ENCODE measurements at places on chromosomes 12 and 14. TPM values are rescaled to one million over a fixed set of nuclear protein-coding genes. Genes with fewer than 3 reads are reported as not detected.

The ADAM20 gene
- total RNA-seq = 0.31 TPM

DNA sequence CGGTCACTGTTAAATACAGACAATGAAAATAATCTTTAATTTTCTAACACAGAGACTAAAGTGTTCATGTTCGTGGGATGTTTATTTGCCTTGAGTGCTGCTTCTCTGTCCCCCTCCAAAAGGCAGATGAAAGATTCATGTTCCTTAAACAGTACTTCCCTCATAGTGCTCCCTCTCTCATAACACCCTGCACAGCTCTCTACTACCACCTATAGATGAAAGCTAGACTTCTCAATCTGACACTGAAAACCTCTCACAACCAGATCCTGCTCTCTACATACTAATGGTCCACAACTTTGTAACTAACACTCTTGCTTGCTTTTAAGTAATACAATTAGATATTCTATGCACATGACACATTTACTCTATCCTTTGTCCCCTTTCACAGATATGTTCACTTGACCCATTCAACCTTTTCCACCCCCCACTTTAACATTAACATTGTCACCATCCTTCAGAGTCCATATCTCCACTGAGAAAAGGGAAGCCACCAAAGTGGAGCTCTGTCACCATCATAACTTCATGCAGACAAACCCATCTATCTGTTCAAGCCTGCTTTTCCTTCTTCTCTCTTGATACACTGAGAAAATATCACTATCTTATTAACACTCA is 266.4 kb upstream of the USP15 start:
- peak; percentile 13 for DNase-seq
- H3K27ac ChIP-seq = no peak overlapping the region
- H3K4me1 ChIP-seq = no peaks in the 10 kb centered on the region

The COX8C gene
- not detected for total RNA-seq

DNA sequence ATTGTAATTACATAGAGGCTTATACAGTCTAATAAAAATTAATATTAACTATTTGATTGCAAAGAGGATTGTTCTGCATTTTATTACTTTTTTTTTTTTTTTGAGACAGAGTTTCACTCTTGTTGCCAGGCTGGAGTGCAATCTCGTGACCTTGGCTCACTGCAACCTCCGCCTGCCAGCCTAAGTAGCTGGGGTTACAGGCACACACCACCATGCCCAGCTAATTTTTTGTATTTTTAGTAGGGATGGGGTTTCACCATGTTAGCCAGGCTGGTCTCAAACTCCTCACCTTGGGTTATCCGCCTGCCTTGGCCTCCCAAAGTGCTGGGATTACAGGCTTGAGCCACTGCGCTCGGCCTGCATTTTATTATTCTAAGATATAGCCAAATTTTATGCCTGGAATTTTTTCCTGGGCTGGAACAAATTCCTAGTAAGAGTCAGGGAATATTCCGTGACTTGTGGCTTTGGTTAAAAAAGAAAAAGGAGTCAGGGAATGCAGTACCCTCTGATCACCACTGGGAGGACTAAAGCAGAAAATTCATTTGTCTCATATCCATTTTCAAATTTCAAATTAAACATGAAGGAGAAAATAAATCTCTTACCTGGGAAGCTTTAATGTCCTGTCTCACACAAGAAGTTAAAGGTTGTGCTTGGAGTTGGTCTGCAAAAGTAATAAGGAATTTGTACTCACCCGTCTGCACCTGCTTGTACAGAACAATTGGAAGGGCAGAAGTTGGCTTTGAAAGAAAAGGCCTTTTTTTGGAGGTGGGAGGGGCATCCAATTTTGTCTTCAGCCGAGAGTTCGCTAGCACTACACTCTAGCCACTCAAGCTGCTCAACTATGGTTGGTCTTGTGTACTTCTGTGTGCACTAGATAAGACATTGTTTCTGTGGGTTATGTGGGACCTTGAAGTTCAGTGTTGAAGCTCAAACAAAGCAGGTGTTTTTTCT is 8.7 kb downstream of the MARK3 start:
- no peak overlapping the region for H3K4me3 ChIP-seq
- no peaks in the 10 kb centered on the region for H3K27me3 ChIP-seq

DNA sequence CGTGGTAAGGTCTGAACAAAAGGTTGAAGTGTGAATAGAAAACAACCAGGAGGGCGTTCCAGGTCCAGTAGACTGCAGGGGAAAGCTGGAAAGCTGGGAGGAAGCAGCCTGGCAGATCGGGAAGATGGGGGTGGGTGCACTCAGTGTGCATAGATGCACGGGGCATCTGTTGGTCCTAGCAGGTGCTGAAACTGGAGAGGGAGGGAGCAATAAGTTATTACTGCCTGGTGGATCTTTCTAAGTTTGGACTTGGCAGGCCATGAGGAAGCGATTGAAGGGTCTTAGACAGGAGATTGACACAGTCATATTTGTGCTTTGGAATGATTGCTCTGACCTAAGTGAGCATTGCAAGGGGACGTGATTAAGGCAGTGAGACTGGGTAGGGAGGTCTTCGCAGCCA is 194.4 kb downstream of the EFCAB11 start:
- no peak overlapping the region for H3K27ac ChIP-seq
- no peak for DNase-seq
- no peak overlapping the region for H3K4me3 ChIP-seq
- no peaks in the 10 kb centered on the region for H3K4me1 ChIP-seq
- H3K36me3 ChIP-seq = no peaks in the 10 kb centered on the region

- no peaks in the 10 kb centered on the region for H3K27me3 ChIP-seq
- peak within 1 kb of the TSS; percentile 96 for H3K27ac ChIP-seq
- H3K36me3 ChIP-seq = peaks cover 6% of the 10 kb centered on the region
- peaks cover 32% of the 10 kb centered on the region for H3K4me1 ChIP-seq
- peak; percentile 93 for DNase-seq
- H3K4me3 ChIP-seq = peak within 1 kb of the TSS; percentile 61
These were observed at the start of gene GPRC5A for GRCh38 chr12:12891080-12891880. GPRC5A (plus strand) TSS chr12:12891562; CDS start chr12:12908250, 16,688 bp downstream.

The IQSEC3 gene
- not detected for total RNA-seq

- no peaks in the 10 kb centered on the region for H3K36me3 ChIP-seq
- no peak overlapping the region for H3K4me3 ChIP-seq
- H3K27ac ChIP-seq = no peak overlapping the region
- no peaks in the 10 kb centered on the region for H3K27me3 ChIP-seq
- H3K4me1 ChIP-seq = no peaks in the 10 kb centered on the region
These were observed 66.7 kb downstream of the SMOC1 start for GRCh38 chr14:69945912-69946311.

GRCh38 chr14:38662781-38663180 is 406.9 kb upstream of the CLEC14A start:
- H3K4me1 ChIP-seq = no peaks in the 10 kb centered on the region
- H3K4me3 ChIP-seq = no peak overlapping the region
- no peak overlapping the region for H3K27ac ChIP-seq
- no peaks in the 10 kb centered on the region for H3K27me3 ChIP-seq

GRCh38 chr12:128755566-128755965 is 68.2 kb downstream of the SLC15A4 start:
- no peak for DNase-seq
- H3K4me3 ChIP-seq = no peak overlapping the region
- H3K27me3 ChIP-seq = no peaks in the 10 kb centered on the region
- no peaks in the 10 kb centered on the region for H3K4me1 ChIP-seq
- no peak overlapping the region for H3K27ac ChIP-seq

- H3K4me3 ChIP-seq = peak overlapping the region; percentile 70
- peak overlapping the region; percentile 81 for H3K27ac ChIP-seq
- H3K4me1 ChIP-seq = peaks cover 3% of the 10 kb centered on the region
- no peaks in the 10 kb centered on the region for H3K36me3 ChIP-seq
These were observed 1.1 kb downstream of the GPHN start for GRCh38 chr14:66508846-66509621.

The ZFHX2 gene
- 2.4 TPM for total RNA-seq

- peaks cover 11% of the 10 kb centered on the region for H3K36me3 ChIP-seq
- no peak overlapping the region for H3K4me3 ChIP-seq
- no peak overlapping the region for H3K27ac ChIP-seq
- DNase-seq = peak; percentile 39
- H3K27me3 ChIP-seq = no peaks in the 10 kb centered on the region
These were observed 6.9 kb downstream of the PABPN1 start for GRCh38 chr14:23327947-23328744.

GRCh38 chr12:6965026-6965661 is 5.3 kb downstream of the PHB2 start:
- peak overlapping the region; percentile 63 for H3K27ac ChIP-seq
- H3K4me1 ChIP-seq = peaks cover 26% of the 10 kb centered on the region
- H3K4me3 ChIP-seq = no peak overlapping the region
- no peaks in the 10 kb centered on the region for H3K27me3 ChIP-seq
- H3K36me3 ChIP-seq = peaks cover 15% of the 10 kb centered on the region

DNA sequence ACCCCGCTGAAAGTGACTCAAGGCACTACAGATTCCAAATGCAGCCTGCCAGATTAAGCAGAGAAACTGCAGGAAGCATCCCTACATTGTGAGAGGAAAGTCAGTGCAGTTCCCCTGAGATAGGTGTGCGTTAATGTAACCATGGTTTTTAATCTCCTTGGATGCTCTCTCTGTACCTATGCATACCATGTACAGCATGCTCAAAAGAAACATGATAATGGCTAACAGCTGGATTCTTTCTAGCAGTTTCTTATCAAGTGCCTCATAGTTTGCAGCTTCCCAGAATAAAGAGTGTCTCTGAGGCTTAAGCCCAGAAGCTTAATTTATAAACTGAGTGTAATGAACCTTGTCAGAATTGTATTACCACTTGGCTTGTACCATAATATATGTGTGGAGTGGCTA is 17.1 kb upstream of the MDM1 start:
- H3K4me1 ChIP-seq = no peaks in the 10 kb centered on the region
- H3K27ac ChIP-seq = peak overlapping the region; percentile 5
- no peaks in the 10 kb centered on the region for H3K36me3 ChIP-seq
- no peak overlapping the region for H3K4me3 ChIP-seq
- no peaks in the 10 kb centered on the region for H3K27me3 ChIP-seq
- no peak for DNase-seq

DNA sequence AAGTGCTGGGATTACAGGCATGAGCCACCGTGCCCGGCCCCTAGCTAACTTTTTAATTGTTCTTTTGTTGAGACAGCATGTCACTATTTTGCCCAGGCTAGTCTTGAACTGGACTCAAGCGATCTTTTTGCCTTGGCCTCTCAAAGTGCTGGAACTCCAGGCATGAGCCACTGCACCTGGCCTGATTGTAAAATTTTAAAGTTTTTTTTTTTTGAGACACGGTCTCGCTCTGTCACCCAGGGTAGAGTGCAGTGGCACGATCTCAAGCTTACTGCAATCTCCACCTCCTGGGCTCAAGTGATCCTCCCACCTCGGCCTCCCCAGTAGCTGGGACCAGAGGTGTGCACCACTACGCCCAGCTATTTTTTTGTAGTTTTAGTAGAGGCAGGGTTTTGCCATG is 79.1 kb upstream of the SINHCAF start:
- 0 out of 2 replicates have a peak, but pooled peaks cover 3% of the 10 kb centered on the region for H3K4me1 ChIP-seq
- no peak for DNase-seq
- no peaks in the 10 kb centered on the region for H3K27me3 ChIP-seq
- no peaks in the 10 kb centered on the region for H3K36me3 ChIP-seq
- no peak overlapping the region for H3K4me3 ChIP-seq

The ZNF891 gene
- 2.2 TPM for total RNA-seq

DNA sequence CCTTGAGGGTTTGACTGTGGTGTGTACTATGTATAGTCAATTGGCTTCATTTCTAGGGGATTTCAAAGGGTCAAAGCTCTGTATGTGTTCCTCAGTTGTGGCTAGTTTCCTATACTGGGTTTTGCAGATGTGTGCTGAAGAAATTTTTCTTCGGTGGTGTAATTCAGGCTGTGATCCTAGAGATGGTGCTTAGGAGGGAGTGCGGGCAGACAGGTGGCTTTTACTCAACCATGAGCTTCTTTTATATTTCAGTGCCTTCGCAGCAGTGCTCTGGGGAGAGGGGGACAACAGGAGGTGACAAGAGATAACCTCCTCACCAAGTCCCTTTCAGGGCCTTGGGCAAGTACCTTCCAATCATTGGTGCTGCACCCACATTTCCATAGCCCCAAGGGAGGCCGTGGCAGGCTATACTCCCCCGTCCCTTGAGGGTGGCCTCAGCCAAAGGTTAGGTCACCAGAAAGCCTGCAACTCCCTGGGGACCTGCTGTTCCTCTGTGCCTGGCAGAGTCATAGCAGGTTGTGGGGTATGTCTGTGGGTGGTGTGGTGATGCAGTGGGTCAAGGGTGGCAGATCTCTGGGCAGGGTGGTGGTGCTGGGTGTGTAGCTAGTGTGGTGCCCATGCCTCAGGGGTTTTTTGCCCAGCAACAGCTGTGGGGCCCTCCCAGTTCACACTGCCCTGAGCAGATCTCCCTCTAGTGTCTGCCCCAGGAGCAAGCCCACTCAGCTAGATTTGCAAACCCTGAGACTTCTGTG is 37.0 kb upstream of the TMX1 start:
- no peak for DNase-seq
- H3K27ac ChIP-seq = no peak overlapping the region
- H3K4me1 ChIP-seq = no peaks in the 10 kb centered on the region
- no peaks in the 10 kb centered on the region for H3K36me3 ChIP-seq

DNA sequence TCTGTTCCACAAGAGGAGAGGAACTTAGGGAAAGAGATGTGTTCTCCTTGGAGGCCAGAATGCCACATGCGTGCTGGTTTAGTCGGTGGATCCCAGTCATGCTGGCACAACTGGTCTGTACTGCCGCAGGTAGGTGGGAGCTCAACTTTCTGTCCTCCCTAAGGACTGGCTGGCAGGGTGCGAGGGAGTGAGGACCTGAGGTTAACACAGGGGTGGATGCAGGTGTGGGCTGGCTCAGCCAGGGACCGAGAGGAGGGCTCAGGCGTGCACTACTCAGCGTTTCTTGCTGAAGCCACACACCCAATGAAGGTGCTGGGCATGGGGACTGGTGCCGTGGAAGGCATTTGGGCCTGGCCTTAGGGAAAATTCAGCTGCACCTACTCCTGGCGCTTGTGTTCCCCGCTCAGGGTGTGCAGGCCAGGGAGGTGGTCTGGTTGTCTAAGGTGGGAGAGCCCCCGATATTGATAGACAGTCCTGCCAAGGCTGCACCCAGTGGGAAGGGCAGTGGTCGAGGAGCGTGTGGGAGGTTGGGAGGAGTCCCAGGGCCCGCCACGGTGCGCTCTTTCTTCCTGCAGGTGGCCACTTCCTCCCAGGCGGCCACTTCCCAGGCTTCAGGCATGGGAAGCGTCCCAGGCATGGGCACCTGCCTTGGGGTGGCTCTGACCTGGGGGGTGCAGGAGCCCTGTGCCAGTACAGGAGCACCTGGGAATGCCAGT is 138.4 kb downstream of the ADGRD1 start:
- DNase-seq = no peak
- H3K4me3 ChIP-seq = no peak overlapping the region
- H3K27me3 ChIP-seq = no peaks in the 10 kb centered on the region
- H3K4me1 ChIP-seq = no peaks in the 10 kb centered on the region
- H3K27ac ChIP-seq = no peak overlapping the region
- no peaks in the 10 kb centered on the region for H3K36me3 ChIP-seq

The GARIN6 gene
- not detected for total RNA-seq

The PLEKHG7 gene
- total RNA-seq = not detected

DNA sequence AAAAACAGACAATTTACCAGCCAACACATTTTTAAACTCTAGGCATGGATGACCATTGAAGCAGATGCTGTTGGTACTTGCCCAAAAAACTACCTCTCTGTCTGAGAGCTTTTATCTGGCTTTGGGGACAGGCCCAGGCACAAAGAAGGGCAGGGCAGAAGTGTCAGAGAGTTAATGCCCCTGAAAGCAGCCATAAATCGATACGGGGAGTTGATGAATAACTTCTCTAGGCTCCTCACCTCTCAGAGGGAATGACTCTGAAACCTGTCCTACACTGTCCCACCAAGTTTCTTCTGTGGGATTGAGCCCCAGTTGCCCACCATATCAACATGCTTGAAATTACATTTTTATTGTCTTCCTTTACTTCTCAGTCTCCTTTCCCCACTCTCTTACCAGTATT is 113.0 kb upstream of the DAAM1 start:
- no peak for DNase-seq
- H3K4me1 ChIP-seq = no peaks in the 10 kb centered on the region
- no peaks in the 10 kb centered on the region for H3K36me3 ChIP-seq
- H3K4me3 ChIP-seq = no peak overlapping the region
- peaks cover 4% of the 10 kb centered on the region for H3K27me3 ChIP-seq
